D721Med (cell line): ENCODE measurements at places on chromosomes 1 and 21.

- DNase-seq: no peak
These were observed 80.7 kb upstream of the HP1BP3 start for GRCh38 chr1:20867847-20868246.

- no peak for DNase-seq
These were observed 19.8 kb downstream of the SPOCD1 start for GRCh38 chr1:31795801-31796621.

DNA sequence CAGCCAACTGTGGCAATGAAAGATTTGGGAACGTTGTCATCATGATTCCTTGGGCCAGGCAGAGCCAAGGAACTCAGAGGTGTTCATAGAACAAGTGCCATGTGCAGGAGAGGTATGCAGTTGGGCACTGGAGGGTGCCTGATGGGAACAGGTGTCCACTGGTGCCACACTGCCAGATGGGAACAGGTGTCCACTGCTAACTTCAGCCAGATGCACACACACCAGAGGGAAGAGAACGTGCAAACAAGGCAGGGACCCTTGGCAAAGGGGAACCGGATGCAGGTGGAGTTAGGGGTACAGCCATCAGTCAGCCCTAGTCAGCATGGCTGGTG is 13.5 kb downstream of the OLFML2B start:
- no peak for DNase-seq

- DNase-seq: no peak
These were observed 16.5 kb downstream of the TTF2 start for GRCh38 chr1:117076648-117077047.

DNA sequence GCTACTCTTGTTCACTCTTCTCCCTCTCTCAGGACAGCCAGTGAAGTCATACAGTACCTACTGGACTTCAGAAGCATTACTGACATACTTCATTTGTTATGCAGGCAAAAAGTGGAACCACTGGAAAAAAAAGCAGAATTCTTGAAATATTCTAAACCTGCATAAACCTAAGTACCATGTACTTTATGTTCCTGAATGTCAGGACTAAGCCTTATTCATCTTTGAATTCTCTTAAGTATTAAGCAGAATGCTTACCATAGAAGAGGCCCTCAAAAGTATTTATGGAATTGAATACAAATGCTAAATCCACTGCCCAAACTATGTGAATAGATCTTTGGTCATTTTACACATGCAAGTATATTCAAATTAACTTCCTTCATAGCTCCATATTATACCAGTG is 7.8 kb downstream of the PSMB2 start:
- no peak for DNase-seq

DNA sequence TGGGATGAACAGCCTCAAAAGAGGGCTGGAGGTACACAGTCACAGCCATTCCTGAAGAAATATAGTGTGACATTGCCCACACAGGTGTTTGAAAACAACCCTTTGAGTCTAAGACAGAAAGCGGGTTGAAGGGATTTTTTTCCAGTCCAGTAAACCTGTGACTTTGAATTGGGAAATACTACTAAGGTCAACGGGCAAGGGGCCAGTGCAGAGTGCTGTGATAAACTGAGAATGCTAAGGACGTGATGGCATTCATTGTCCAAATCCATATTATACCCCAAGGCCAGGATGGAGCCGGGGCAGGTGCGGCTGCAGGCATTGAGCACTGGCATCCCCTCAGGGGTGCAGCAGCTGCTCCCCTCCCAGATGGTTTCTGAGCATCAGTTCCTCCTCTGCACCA is 36.6 kb downstream of the KIAA0040 start:
- no peak for DNase-seq

GRCh38 chr1:204495078-204495753 is 611 bp upstream of the PIK3C2B start:
- no peak for DNase-seq

GRCh38 chr1:203628201-203629015 is 1.8 kb downstream of the ATP2B4 start:
- DNase-seq: no peak

- no peak for DNase-seq
These were observed 253.1 kb upstream of the DUSP10 start for GRCh38 chr1:221994939-221995338.

- DNase-seq: no peak
These were observed 13.8 kb downstream of the KAZN start for GRCh38 chr1:14612256-14612655.

DNA sequence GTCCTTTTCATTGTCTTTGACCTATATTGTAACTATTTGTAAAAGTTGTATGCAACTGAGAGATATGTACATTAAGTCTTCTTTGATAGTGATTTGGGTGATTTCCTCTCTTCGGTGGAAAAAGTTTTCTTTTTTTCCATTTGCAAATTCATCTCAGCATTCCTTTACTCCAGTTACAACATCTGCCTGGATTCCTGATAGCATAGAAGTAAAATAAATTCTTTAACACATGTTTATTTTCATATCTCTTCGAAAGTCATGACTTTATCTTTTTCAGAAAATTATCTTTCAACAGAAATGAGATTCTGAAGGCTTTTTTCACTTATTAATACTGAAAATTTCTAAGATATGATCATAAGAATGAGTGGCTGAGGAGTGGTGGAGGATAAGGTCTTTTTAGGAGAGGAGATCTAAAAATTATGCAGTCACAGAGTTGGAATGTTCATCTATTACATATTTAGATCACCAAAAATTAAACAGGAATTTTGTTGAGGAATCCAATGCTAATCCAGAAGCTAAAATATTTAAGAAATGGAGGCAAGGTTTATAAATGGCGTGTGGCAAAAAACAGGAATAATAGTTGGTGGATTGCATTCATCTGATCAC is 400.5 kb downstream of the KCNT2 start:
- DNase-seq: no peak

DNA sequence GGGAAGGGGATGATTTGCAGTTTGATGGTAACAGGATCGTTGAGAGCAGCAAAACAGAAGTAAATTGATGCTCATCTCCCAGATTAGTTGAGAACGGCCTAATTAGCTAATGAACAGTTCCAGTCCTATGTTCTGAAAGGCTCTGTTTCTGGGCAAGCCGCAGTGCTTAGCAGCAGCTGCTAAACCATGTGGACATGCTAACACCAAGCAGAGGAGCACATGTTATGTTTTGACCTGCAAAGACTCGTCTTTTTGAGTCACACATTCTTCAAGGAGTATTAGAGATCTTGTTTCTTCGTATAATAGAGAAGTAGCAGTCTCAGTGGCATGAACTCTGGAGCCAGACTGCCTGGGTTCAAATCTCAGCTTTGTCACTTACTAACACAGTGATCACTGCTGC is 58.1 kb downstream of the CACNA1E start:
- no peak for DNase-seq

GRCh38 chr1:26536521-26536920 is 7.0 kb downstream of the RPS6KA1 start:
- no peak for DNase-seq

- DNase-seq: no peak
These were observed 17.4 kb downstream of the CYYR1 start for GRCh38 chr21:26555540-26556146.

- DNase-seq: no peak
These were observed 45.5 kb downstream of the GIPC2 start for GRCh38 chr1:78091215-78091813.

DNA sequence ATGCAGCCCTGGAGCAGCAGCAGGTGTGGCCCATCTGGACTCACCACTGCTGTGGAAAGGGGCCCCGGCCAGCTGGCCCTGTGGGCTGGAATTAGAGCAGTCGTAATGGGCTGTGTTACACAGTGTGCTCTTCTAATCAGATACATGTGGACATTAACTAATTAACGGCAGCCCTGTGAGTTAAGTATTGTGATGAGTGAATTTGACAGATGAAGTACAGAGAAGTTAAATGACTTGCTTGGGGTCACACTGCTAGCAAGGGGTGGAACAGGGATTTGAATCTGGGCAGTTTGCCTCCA is 58.6 kb downstream of the MDM4 start:
- peak; percentile 53 for DNase-seq

- no peak for DNase-seq
These were observed 106.0 kb upstream of the IFFO2 start for GRCh38 chr1:19062258-19063029.

DNA sequence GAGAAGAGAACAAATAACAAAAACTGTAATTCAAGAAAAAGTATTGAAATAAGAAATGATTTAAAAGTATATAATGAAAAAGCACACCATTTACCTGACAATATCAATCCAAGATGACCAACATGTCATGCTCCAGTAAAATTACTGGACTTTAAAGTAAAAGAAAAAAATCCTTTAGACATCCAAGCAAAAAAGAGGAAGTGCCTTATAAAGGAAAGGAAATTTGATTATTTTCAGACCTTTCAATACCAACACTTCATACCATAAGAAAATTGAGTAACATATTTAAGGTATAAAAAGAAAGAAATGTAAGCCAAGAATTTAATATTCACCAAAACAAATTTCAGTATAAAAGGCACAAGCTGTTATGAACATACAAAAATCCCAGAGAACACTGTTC is 46.2 kb upstream of the SSX2IP start:
- no peak for DNase-seq

DNA sequence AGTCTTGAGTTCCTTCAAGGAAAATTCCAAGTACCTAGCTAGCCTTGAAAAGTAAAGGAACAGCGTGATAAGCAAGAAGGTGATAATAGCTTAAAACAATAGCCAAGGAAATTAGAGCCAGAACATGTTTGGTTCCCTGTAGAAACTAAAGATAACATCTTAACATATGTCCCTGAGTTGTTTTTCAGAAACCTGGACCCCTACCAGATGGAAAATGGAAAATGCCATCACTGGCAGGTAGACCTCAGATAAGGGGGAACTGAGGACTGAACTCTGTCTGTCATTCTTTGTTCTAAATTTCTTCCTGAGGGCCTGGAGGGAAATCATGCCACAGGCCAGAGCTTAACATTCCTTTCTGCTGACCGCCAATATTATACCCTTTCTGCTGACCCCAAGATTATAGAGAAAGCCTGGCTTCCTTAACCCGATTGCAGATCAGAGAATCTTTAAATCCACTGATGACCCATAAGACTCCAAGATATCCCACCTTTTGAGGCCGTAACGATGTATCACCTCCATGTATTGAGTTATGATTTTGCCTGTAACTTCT is 23.4 kb downstream of the CNIH3 start:
- DNase-seq: no peak

GRCh38 chr21:35332841-35333426 is 283.8 kb upstream of the RUNX1 start:
- DNase-seq: no peak

GRCh38 chr1:69993810-69994209 is 211.6 kb downstream of the LRRC40 start:
- DNase-seq: no peak

DNA sequence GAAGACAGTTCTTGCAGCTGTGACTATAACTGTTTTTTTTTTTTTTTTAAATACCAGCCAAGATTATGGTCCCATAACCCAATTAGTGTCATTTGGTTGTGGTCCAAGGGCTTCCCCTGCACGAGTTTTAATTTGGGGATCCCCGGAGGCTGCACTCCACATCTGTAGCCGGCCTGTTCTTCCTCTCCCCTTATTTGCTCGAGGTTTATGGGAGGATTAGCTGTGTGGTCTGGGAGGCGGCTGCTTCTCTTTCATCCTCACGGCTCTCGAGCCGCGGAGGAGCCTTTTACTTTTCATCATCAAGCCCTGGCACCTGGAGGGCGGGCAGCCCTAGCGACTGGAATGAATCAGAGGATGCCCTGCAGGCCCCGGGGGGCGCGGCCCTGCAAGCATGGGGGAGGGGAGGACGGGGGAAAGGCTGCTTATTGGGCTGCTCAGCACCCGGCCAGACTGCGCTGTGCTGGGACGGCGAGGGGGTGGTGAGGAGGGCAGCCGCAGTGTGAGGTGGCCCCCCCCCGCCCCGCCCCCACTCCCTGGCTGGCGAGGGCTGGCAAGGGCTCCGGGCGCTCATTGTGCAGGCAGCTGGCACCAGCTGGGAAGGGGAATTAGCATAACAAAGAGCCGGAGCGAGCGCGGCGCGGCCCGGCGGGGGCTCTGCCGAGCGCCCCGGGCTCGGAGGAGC is 18.5 kb downstream of the SERTAD4 start:
- peak; percentile 85 for DNase-seq

DNA sequence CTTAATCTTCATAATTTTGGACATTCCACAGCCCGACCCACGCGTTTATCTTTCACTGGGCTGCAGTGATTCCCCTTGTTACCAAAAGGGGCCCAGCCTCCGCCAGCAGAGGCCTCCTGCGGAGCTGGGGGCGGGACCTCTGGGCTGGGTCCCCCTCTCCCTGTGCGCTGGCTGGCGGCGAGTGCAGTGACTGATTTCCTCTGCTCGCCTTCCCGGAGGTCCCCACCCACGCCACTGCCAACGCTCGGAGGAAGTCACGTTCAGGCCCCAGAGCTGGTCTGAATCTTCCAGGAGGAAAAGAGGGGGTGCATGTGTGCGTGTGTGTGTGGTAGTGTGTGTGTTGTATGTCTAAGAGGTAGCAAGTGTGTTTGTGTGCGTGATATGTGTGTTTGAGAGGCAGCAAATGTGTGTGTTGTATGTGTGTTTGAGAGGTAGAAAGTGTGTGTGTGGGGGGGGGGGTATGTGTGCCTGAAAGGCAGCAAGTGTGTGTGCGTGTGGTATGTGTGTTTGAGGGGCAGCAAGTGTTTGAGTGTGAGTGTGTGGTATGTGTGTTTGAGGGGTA is 35.0 kb upstream of the JAK1 start:
- no peak for DNase-seq

DNA sequence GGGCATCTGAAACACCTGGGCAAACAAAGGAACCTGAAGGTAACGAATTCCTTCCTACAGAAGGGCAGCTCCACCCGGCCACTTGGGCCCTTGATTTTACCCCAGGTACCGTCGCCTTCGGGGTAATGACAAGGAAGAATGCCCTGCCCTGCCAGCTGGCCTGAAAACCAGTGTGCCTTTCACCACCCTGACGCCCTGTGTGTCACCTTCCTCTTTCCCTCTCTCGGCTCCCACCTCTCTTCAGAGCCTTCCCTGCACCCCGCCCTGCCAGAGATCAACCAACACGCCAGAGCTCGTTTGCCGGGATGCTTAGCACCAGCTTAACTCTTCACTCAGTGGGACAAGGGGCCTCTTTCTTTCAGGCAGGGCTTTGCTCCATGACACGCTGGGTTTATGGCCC is 86.0 kb downstream of the SIM2 start:
- DNase-seq: no peak

- peak; percentile 60 for DNase-seq
These were observed 24.3 kb downstream of the EBNA1BP2 start for GRCh38 chr1:43147625-43148327.

GRCh38 chr1:43743206-43743605 is 35.9 kb downstream of the ST3GAL3 start:
- no peak for DNase-seq

- DNase-seq: no peak
These were observed 32.3 kb downstream of the CD160 start for GRCh38 chr1:145751491-145752037.

GRCh38 chr1:209601809-209602657 is 18.5 kb downstream of the CAMK1G start:
- no peak for DNase-seq

DNA sequence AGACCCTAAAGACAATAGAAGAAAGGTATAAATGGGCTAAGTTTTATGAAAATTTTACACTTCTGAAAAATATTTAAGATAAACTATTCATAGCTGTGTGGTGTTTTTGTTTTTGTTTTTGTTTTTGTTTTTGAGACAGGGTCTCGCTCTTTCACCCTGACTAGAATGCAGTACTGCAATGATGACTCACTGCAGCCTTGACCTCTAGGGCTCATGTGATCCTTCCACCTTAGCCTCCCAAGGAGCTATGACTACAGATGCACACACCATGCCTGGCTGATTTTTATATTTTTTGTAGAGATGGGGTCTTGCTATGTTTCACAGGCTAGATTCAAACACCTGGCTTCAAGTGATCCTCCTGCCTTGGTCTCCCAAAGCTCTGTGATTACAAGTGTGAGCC is 66.6 kb downstream of the PUM1 start:
- DNase-seq: no peak

GRCh38 chr1:94154989-94155388 is 34.0 kb upstream of the ABCA4 start:
- DNase-seq: no peak
